ENCODE measurements at places on chromosomes 11 and 22.
A peak's percentile ranks its signal among the peaks of the same experiment; 100 is the strongest.

- H3K27ac ChIP-seq: no peak overlapping the region
- peaks cover 18% of the 10 kb centered on the region for H3K27me3 ChIP-seq
- no peaks in the 10 kb centered on the region for H3K36me3 ChIP-seq
- DNase-seq: no peak
- H3K4me3 ChIP-seq: no peak overlapping the region
These were observed 91.5 kb upstream of the TBCEL start for GRCh38 chr11:120932305-120932915.

- peaks cover 2% of the 10 kb centered on the region for H3K4me1 ChIP-seq
- H3K27me3 ChIP-seq: no peaks in the 10 kb centered on the region
- H3K36me3 ChIP-seq: peaks cover 7% of the 10 kb centered on the region
- DNase-seq: no peak
These were observed 27.8 kb downstream of the RELT start for GRCh38 chr11:73404048-73404447.

- DNase-seq: no peak
- H3K36me3 ChIP-seq: no peaks in the 10 kb centered on the region
- no peak overlapping the region for H3K27ac ChIP-seq
- peaks cover 10% of the 10 kb centered on the region for H3K4me1 ChIP-seq
- peaks cover 21% of the 10 kb centered on the region for H3K27me3 ChIP-seq
- H3K4me3 ChIP-seq: no peak overlapping the region
These were observed 125.3 kb upstream of the TBCEL start for GRCh38 chr11:120898568-120898967.

DNA sequence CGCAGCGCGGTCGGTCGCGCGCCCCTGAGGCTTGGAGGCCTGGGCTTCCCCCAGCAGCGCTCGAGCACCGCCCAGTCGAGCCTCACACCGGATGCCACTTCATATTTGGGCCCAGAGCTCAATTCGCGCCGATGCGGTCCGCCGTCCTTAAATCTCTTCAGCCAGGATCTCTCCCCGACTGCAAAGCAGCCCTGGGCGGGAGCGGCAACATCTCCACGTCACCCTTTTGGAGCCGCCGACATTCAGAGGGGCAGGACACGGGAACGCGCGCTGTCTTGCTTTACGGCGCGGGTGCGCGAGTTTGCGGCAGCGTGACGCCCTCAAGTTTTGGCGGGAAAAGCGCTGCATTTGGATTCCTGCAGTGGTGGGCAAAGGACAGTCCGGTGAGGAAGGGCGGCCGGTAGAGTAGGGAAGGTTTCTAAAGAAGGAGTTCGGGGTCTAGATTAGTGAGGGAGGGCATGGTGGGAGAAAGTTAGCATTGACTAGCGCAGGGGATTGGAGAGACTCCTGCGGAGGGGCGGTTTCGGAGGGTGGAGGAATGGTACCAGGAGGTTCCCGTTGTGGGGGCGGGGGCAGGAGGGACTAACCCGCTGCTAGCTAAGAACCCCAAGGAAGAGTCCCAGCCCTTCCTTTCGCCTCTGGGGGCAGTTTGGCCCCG is 796 bp downstream of the CHEK1 start:
- H3K27ac ChIP-seq: peak overlapping the region; percentile 93
- peak overlapping the region; percentile 86 for H3K4me3 ChIP-seq
- peaks cover 21% of the 10 kb centered on the region for H3K4me1 ChIP-seq
- peak; percentile 89 for DNase-seq

DNA sequence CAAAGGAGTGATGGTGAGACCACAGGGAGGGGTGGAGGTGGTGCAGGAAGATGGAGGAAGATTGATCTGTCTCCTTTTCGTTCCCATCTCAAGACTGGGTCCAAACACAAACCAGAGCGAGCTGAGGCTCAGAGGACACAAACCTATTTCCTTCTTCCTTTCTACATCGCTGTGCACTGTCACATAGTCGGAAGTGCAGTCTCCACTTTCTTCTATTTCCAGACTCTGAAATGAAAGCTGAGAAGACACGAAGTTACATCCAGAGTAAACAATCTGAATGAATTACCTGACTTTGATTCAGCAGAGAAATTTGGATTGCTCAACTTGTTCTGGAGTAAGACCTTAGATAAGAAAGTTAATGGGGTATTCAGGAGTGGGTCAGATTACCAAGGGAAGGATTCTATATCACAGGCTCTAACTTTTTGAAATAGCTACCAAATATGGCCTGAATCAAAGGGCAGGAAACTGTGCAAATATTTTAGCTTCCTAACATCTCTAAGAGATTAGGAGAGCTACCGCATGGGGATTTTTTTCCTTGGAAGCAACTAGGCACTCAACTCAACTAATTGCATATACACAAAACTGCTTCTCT is 14.4 kb downstream of the OVCH2 start:
- peak overlapping the region; percentile 77 for H3K27ac ChIP-seq
- no peak overlapping the region for H3K4me3 ChIP-seq
- no peaks in the 10 kb centered on the region for H3K27me3 ChIP-seq
- no peaks in the 10 kb centered on the region for H3K36me3 ChIP-seq

DNA sequence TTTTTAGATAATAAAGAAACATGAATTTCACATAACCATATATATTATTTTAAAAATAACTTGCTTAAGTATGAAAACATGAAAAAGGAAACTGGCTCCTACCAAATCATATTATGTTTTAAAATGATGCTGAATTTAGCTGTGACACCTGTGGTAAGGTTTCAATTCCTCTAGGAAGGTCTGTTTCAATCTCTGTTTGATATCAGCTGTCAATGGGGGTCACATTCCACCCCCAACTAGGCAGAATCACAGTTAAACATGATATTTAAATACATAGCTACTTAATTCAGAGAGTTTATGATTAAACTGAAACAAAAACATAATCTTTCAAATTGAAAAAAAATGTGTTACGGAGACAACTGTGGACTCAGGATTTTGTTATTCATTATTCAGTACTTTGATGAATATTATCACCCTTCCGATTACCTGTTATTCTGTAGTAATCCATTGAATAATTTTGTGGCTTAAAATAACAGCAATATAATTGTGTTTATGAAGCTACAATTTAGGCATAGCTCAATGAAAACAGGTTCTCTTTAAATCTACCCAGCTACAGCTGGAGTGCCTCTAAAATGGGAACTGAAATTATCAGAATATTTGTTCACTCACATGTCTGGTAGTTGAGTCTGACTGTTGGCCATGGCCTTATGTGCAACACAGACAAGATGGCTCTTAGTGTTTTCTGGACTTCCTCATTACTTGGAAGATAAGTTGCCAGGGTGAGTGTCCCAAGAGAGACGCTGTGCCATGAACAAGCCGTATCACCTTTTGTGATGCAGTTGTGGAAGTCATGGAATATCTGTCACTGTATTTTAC is 244.6 kb upstream of the ANO3 start:
- H3K27me3 ChIP-seq: no peaks in the 10 kb centered on the region
- H3K27ac ChIP-seq: no peak overlapping the region
- no peaks in the 10 kb centered on the region for H3K4me1 ChIP-seq
- no peak overlapping the region for H3K4me3 ChIP-seq

DNA sequence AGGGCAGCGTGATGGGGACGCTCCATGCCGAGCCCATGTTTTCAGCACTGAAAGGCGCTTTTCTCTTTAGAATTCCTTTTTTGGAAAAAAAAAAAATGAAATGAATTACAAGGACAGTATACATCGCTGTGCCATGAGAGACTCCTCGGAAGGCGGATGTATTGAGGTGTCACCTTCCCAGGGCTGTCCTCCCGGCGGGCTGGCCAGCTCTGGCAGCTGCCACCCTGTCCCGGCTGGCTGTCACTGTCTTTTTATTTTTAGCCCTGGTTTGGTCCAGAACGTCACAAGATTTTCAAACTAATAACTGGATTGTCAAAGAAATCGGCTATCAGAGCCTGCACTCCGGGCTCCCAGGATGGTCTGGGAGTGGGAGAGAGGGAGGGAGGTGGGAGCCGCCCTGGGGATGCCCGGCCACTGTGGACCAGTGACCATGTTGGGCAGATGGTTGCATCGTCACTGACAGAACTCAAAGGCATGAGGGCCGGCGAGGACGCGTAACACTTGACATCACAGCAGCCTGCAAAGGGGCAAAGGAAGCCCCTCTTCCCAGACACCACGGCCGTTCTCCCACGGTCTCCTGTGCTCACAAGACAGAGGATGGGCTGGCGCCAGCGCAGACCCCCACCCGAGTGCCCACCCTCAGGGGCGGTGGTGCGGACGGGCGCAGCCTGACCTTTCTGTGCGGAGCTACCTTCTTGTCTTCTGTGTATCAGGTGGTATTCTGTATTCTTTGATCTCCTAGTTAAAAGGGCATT is 392.9 kb downstream of the TBC1D22A start:
- no peaks in the 10 kb centered on the region for H3K4me1 ChIP-seq
- no peaks in the 10 kb centered on the region for H3K27me3 ChIP-seq
- no peak overlapping the region for H3K4me3 ChIP-seq
- no peak overlapping the region for H3K27ac ChIP-seq

GRCh38 chr11:7690648-7691047 is 15.6 kb downstream of the OVCH2 start:
- DNase-seq: no peak
- H3K36me3 ChIP-seq: no peaks in the 10 kb centered on the region
- no peaks in the 10 kb centered on the region for H3K27me3 ChIP-seq
- H3K27ac ChIP-seq: no peak overlapping the region
- H3K4me3 ChIP-seq: no peak overlapping the region
- peaks cover 18% of the 10 kb centered on the region for H3K4me1 ChIP-seq
